Activated T-cell treated with anti-CD3 and anti-CD28 coated beads, Interleukin-2, amount 50 U/mL, for 48 hours (primary cell): ENCODE measurements at places on chromosomes 2 and 18.

DNA sequence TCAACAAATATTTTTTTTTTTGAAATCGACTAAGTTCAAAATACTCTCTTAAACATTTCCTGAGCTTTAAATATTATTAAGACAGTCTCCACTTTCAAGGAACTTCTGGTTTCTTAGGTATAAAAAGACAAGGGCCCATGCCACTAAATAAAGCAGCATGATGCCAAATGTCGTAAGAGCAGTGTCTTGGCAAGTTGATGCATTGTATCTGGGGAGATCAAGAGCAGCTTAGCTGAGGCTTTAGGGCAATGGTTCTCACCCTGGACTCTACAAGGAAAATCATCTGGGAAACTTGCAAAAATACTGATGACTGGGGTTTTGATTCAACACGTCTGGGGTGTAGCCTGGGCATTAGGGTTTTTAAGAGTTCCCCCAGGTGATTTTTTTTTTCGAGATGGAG lies 41.3 kb downstream of the COL4A3 start:
- DNase-seq: no peak

GRCh38 chr2:105150231-105150630 lies 91.3 kb upstream of the GPR45 start:
- DNase-seq: no peak

- no peak for DNase-seq
Measured at GRCh38 chr2:37414470-37414949, 70.1 kb downstream of the QPCT start.

- DNase-seq: no peak
Measured at GRCh38 chr2:190887089-190887488, 6.5 kb downstream of the GLS start.

- no peak for DNase-seq
Measured at GRCh38 chr18:71021030-71021362, 732.2 kb downstream of the SOCS6 start.

- no peak for DNase-seq
Measured at GRCh38 chr2:8094526-8094925, 587.3 kb upstream of the ID2 start.

- no peak for DNase-seq
Measured at GRCh38 chr2:73897934-73898333, 5.1 kb downstream of the ACTG2 start.

DNA sequence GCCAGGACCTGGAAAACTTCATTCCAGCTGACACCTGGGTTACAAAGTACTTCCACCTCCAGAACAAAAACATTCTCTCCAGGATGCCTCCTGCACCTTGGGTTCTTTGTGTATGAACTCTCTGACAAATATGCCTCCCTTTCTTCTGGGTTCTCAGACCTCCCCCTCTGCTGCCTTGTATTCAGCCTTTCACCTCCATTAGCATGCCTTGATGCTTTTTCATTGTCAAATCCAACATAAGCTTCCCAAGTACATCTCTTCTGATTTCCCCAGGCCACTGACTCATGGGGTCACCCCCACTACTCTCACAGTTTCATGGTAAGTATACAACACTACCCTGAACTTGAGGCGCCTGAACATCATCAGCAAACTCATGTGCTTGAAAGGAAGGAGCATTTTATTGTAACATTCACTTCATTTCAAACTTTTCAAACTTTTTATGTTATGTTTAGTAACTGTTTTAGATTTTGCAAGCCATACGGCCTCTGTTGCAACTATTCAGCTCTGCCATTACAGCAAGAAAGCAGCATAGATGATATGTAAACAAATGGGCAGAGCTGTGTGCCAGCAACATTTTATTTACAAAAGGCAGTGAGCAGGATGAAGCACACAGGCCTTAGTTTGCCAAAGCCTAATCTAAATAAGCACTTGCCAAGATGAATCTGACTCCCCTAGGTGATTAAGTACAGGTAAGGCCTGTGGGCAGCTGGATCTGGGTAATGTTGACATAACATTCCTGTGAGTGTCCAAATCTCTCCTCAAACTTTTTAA lies 32.5 kb upstream of the MRPS9 start:
- no peak for DNase-seq

- DNase-seq: peak; percentile 24
Measured at GRCh38 chr18:49723648-49724180, 89.6 kb downstream of the ACAA2 start.

DNA sequence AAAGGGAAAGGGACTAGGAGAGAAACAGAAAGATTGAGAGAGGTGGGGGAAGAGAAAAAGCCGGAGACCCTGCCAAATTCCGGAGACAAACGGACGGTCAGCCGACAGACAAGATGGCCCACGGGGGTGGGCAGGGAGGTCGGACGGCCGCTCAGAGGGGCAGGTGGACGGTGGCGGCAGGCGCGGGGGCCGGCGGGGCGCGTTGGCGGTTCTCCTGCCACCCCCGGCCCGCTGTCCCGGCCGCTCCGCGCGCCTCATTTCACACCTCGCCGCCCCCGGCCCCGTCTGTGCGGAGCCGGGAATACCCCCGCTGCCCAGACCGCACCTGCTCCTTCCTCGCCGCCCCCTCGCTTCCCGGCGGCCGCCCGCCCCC lies 935 bp downstream of the SLC30A3 start:
- no peak for DNase-seq

GRCh38 chr2:170965446-170966225 lies 36.6 kb downstream of the GORASP2 start:
- DNase-seq: no peak

DNA sequence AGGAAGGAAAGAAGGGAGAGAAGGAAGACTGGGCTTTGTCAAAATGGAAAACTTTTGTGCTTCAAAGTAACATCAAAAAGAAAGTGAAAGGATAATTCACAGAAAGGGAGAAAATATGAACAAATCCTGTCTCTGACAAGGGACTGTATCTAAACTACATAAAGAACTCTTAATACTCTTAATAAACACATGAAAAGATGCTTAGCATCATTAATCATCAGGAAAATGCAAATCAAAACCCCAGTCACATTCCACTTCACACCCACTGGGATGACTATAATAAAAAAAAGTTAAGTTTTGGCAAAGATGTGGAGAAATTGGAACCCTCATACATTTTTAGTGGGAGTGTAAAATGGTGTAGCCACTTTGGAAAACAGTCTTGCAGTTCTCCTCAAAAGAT lies 11.8 kb upstream of the ZFP36L2 start:
- DNase-seq: no peak

DNA sequence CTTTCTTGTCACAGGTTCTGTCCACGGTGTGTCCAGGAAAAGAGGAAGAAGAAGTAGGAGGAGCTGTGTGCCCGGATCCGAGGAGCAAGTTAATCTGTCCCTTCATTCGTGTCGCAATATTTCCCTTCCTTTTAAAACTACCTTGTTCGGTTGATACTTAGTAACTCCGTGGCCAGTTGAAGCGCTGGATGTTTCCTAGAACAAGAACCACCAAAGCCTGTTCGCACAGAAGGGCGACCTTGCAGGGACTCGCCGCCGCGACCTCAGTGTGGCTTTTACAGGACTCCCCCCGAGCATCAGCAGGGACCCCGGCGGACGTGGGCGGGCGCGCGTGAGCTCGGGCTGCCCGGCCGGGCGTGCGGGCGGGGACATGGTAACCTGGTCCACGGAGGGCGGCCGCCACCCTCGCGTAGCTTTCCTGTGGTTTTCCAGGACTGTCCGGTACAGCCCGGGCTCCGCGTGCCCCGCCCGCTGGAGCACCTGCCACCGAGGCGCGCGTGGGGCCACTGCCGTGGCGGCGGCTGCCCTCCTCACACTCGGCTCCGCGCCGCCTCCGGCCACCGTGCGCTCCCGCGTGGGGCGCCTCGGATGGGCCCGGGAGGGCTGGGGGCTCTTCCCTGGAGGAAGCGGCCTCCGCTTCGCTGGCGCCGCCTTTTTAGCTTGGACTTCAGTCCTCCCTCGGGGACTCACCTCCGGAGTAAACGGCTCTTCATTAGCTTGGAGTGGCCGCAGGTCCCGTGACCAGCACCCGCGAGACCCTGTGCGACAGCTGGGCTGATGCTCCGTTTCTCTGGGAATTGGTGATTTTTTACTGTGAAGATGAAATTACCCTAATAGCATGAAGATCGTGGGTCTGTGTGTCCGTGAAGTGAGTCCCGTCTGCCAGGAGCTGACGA lies 9.2 kb upstream of the D2HGDH start:
- no peak for DNase-seq
